Forelimb muscle (tissue), 1 donor: ENCODE measurements at places on chromosomes 2 and 18.

DNA sequence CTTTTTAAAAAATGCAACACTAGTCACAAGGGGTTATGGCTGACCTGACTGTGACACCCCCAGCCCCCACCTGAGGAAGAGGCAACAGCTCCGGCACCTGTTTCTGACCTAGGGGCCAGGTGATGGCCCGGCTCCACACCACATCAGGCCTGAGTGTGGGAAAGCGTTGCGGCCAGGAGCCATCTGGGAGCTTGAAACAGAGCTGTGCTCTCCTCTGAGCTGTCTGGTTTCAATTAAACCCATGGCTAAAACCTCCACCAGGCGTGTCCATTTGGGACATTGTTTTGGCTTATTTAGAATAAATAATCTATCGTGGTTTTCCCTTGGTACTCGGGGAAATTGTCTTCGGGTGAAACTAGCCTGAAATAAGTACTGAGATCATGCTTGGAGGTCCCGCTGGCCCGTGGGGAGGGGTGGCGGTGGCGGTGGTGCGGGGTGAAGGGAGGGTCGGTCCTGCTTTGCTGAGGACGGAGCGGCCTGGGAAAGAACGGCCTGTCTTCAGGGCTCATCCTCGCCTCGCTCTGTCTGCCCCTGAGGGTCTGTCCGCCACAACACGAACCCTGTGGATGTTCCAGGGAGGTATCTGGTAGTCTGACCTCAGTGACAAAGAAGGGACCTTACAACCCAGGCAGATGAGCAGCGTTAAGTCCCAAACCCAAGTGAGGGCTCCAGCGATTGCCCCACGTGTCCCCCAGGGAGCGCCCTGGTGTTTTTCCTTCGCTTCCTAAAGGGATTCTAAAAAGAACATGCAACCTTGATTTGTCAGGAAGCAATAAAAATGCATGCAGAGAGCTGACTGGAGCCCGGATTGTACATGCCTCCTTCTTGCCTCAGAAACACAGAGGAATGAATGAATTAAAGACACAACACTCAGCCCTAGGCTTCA, 58.7 kb downstream of the IL1RL2 start:
- DNase-seq: no peak

GRCh38 chr18:60981682-60982328, 351.4 kb upstream of the CDH20 start:
- DNase-seq: no peak

DNA sequence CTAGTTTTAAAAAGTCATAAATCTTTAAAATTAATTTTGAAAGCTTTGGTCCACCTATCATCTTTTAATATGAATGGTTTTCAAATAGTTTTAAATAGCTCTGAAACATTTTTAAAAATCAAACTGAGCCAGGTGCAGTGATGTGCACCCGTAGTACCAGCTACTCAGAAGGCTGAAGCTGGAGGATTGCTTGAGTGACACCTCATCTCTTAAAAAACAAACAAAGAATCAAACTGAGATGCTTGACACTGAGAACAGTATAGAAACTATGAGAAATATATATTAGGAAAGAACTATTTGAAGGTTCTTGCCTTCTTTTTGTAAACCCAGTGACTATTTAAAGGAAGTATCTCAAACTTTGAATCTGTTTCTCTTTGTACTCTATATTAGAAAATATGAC, 67.4 kb downstream of the BARD1 start:
- no peak for DNase-seq

DNA sequence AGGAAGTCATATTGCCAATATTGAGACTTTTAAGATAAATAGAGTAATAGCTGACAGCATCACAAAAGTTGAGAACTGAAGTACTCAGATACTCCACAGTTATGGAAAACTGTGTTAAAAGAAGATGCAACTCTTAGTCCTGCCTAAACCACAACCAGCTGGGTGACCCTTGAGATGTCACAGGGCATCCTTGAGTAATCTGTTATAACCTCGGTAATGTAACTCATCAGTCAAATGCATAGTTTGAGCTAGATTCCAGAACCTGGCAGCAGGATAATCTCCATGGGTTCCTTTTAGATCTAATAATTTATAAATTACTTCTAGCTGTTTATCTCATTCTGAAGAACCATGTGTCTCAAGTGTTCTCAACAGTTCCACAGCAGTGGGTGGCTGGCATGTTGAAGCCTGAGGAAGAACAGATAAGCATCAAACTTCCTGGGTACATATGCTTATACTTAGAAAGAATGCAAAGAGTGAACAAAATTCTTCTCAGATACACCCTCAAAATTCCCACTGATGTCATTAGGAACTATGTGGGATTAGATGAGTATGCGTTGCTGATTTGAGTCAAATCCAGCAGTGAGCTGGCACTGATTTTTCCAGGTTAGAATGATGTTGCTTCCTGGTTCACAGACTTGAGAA, 304.1 kb upstream of the ERBB4 start:
- DNase-seq: no peak

DNA sequence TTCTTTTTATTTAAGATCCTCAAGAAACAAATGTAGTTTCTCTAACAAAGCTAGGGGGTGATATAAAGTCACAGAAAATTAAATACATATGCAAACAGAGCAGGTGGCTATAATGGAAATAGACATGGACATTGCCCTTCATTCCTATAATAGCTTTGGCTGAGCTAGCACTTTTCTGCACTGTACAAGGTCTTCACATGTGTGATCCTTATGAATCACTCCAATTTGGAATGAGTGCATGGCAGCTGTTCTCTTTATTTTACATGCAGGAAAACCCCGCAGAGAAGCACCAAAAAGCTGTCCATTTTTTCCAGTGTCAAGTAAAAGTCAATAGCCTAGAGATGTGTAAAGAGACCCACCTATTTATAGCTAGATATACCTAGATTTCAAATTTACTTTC, 747.4 kb upstream of the SLC8A1 start:
- peak; percentile 58 for DNase-seq

GRCh38 chr2:7083580-7084509, 166.6 kb downstream of the RNF144A start:
- no peak for DNase-seq

DNA sequence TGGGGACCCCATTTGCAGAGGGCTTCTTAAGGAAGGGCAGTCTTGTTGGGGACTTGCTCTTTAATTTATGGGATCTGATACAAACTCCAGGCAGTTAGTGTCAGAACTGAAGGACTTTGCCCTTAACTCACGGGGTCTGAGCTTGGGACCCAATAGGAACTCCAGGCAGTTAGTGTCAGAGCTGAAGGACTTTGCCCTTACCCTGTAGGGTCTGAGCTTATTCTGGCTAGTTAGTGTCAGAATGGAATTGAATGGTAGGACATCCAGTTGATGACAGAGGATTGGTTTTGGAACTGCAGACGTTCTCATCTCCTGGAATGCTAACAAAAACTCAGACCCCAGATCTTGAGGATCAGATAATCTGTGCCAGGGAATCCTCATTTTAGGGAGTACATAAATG, 256.9 kb upstream of the COPS8 start:
- no peak for DNase-seq

DNA sequence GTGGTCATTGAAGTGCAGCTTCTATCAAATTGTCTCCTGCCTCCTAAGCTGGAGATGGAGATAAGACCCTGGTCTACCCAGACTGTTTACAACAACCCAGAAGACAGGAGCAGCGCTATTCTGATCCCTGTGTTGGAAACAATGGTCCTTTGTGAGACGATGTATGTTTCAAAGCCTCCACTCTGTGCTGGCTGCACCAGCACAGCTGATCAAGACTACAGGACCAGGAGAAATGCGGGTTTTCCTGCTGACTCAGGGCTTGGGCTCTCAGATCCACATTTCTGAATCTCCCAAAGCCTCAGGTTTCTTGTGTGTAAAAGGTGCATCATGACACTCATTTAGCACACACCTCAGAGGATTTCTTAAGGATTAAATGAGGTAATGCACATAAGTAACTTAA, 92.0 kb downstream of the POU3F3 start:
- no peak for DNase-seq

- DNase-seq: no peak
Observed at GRCh38 chr18:9722691-9723090, 14.6 kb downstream of the RAB31 start.

GRCh38 chr2:230814616-230815015, 50.1 kb upstream of the ITM2C start:
- DNase-seq: no peak

- DNase-seq: no peak
Observed at GRCh38 chr2:85854897-85855296, 33.9 kb downstream of the ST3GAL5 start.

DNA sequence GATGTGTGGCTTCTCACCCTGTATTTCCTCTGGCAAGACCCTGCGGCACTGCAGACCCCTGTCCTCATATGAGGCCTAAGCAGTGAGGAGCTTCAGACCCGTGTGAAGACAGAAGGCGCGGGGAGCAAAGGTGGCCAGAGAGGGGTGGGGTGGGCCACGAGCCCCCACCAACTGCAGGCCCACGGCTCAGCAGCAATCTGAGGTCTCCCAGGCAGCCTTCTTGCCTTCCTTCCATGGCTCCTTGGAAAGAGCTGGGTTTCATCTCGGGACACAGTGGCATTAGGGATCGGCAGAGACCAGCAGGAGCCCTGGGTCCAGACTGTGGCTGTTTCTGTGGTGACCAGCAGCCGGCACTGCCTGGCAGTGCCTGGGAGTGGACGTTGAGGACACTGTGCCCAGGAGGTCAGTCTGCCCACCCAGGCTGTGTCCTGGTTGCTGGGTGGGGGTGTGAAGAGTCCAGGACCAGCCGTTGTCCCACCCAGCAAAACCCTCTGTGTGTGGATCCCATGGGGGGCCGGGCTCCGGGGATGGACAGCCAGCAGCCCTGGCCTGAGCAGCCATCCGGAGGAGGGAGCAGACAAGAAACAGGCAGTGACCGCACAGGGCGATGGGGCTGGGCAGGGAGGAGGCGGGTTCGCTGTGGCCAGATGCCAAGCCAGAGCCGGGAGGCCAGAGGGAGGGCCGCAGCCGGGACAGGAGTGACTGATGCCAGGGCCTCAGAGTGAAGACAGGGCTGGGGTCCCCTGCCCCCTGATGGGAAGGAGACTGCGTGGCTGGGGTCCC, 73.8 kb downstream of the RRM2 start:
- DNase-seq: no peak

DNA sequence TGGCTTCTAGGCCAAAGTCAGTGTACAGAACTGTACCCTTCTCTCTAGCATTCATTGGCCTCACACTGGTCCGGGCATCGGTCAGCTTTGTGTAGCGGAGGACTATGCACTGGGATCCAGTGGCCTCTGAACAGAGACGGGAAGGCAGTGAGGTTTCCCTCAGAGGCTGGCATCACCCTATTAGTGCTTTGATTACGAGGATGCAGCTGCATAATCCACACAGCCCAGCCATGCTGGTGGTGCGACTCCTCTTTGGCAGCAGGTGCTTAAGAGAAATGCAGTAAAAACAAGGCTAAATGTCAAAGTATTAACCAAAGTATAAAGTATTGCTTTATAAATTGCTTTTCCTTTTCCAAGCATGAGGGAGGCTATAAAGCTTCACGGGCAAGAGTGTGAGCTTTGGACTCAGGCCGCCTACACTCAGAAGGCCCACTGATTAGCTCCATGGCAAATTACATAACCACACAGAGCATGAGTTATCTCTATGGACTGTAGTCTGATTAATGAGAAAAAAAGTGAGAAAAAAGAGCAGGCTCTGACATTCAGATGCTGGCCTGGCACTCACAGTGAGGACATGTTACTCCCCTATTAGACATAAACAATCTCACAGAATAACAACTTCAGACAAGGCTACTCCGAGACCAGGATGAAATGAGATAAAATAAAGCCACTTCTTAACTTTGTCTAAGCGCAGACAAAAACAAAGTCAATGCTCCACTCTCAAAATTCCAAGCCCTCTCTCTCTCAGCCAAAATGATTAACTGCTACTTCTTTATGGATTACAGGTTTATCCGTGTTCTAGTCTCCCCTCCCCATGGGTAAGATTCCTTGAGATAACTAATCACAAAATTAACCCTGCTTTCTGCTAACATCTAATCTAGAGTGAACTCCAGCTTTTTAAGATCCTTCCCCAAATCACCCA, 6.4 kb upstream of the CRYGC start:
- DNase-seq: no peak

DNA sequence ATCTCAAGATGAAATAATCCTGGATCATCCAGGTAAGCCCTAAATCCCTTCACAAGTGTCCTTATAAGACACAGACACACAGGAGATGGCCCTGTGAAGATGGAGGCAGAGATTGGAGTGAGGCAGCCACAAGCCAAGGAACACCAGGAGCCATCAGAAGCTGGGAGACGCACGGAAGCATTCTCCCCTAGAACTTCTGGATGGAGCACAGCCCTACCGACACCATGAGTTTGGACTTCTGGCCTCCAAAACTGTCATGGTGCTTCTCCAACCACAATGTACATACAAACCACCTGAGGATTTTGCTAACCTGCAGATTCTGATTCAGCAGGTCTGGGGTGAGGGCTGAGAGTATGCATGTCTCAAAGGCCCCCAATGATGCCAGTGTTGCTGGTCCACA, 42.5 kb downstream of the ADD2 start:
- DNase-seq: no peak
